BE2C (cell line): ENCODE measurements at places on chromosomes 5 and 9.

DNA sequence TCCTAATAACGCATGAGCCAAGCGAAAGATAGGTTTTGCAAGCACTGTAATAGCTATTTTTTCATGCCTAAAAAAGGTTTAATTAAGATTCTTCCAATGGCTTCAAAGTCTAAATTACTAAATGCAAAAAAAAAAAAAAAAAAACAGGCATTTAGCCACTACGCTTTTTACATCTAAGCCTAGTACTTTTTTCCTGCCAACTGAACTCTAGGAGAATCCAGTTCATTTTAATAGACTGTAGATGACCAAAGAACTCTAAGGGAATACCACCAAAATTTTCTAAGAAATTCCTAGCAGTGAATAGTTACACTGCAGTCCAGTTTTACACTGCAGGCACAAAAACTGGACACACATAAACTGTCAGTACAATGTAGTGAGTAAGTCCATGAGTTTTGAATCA is 9.8 kb downstream of the DIAPH1 start:
- DNase-seq = no peak

GRCh38 chr5:88256037-88256436 is 12.6 kb downstream of the TMEM161B start:
- DNase-seq = no peak

DNA sequence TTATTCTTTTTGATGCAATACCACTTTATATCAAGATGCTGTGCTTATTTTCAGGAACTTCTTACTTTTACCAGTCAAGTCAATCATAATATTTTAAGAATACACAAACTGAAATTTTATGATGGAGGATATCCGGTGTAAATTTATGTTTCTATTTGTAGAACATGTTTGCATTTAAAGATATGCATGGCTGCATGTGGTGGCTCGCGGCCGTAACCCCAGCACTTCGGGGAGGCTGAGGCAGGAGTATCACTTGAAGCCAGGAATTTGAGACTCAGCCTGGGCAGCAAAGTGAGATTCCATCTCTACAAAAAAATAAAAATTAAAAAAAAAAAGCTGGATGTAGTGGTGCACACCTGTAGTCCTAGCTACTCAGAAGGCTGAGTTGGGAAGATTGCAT is 73.5 kb upstream of the ALDH1A1 start:
- DNase-seq = no peak

GRCh38 chr5:69032009-69032408 is 61.8 kb upstream of the SLC30A5 start:
- DNase-seq = no peak

DNA sequence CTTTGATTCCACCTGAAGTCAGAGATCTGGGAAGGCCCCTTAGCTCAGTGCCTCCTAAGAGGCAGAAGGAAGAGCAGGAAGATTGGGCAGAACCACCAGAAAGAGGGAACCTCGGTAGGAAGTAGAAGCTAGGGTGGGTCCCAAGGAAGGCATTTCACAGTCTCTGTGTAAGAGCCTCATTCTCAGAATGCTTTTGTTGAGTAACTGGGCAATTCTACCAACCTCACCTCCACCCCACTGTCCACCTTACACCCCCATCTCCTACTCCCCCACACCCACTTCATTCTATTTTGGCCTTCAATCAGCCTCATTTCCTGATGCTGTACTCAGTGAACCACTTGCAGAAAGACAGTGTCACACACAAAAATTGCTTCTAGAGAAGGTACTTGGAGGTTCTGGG is 3.5 kb downstream of the HBEGF start:
- DNase-seq = no peak

DNA sequence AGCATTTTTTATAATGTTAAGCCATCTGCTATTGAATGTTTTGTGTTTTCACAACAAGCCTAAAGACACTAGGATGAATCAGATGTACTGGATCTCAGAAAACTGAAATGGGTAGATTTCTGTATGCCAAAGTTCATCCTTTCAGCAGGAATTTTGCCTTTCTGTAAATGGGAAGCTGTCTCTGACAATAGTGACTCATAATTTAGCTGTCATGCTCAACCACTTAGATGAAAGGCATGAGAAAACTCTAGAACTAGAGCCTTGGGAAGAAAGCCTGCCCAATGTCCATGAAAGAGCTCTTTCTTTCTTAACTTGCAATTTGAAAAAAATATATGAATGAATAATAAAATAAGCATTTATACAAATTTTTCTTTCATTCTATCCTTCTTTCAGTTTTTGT is 616.0 kb upstream of the EDIL3 start:
- no peak for DNase-seq

- peak; percentile 20 for DNase-seq
Measured at GRCh38 chr5:124397317-124397716, 349.1 kb downstream of the ZNF608 start.

DNA sequence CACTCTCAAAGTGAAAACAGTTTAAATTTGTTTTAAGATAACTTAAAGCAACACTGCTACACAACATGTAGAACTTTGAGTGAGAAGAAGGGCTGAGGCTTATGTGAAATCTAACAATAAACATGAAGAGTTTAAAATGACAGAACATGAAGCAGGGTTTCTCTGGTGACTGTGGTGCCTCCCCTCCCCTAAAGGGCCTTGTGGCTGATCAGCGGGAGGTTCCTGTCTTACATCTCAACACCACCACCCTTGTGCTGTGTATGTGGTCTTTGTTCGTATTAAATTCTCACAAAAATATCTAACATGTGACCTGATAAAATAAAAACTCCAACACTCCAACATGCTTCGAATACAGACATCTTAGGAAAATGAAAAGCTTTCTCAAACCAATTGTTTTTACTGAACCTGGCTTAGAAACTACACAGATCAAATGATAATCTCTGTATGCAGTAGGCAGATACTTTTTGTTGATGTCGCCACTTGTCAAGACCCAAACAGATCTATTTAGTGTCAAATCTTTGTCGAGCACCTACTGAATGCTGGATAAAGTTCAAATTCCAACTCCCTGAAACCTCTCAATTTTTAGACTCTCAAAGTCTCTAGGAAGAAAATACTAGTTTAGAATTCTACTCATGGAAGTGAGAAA is 9.9 kb upstream of the IQGAP2 start:
- DNase-seq = no peak

DNA sequence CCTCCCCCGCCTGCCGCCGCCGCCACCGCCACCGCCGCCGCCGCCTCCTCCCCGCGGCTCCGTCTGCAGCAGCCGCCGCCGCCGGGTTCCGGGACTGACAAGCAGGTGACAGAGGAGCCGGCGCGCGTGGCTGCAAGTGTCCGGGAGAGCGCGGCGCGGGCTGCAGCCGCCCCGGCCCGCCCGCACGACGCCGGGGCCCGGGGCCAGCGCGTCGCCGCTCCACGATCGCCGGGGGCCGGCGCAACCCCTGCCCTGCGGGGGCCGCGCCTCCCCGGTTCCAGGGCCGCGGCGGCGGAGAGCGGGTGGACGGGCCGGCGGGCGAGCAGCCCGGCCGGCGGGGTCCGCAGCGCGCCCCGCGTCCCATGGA is 343 bp downstream of the LMX1B start:
- DNase-seq = no peak

DNA sequence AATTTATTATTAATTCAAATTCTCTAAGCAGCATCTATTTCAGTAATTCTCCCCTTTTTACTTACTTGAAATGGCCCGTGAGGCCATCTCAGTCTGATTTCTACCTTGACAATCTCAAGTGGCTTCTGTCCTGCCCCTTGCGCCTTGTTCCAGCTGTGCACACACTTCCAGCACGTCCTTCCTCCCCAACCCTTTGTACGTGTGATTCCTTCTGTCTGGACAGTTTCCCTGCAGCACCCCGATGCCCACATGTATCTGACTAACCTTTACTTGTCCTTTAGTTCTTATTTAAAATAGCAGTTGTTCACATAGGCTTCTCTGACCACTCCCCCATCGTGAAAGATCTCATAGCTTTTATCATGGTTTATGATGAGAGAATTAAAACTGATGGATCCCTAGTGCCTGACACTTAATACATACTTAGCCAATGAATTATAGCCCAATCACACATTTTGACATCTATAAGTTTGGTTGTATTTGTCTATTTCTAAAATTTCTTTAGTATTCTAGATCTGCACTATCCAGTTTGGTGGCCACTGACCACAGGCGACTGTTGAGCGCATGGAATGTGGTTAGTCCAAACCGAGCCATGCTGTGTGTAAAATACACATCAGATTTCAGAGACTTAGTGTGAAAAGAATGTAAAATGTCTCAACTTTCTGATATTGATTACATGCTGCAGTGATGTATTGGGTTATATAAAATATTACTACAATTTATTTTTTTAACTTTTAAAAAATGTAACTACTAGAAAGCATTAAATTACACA is 14.3 kb downstream of the ZBTB34 start:
- no peak for DNase-seq

DNA sequence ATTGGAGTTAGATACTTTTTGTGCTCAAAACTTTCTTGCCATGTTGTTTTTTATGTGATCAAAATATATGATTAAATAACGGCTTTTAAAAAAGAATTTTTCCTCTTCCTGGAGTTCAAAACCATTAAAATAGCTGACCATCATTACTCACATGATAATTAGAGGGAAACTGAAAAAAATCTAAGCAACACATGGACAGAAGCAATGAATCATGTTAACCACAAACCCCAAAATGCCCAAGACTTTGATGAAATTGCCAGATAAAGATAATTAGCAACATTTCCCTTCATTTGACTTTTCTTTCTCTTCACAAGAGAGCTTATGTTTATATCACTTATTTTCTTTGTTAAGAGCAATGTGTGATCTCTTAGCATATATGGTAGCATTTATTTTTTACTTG is 1294.2 kb downstream of the EFNA5 start:
- no peak for DNase-seq

DNA sequence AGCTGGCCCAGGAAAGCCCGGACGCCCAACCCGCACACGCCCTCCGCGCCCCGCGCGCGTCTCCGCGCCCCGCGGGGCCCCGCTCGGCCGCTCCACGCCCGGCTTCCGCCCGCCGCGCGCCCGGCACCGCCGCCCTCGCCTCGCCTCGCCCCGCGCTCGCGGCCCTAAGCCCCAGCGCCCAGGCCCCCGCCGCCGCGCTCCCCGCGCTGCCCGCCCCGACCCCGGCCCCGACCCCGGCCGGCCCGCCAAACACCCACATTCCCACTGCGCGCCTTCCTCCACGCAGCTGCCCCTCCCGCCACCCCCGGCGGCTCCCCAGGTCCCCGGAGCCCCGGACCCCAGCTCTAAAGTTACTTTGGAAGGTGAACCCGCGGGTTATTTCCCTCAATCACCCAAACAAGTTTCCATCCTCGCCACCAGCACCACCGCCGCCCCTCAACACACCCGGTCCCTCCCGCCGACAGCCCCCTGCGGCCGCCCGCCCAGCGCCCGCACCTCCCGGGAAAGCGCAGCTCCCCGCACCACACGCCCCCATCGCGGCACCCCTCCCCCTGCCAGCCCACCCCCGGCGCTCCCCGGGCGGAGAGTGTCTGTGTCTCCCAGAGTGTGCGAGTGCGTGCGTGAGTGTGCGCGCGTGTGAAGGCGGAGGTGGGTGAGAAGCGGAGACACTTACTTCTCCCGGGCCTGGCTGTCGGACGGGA is 439 bp downstream of the SSBP2 start:
- peak; percentile 16 for DNase-seq

DNA sequence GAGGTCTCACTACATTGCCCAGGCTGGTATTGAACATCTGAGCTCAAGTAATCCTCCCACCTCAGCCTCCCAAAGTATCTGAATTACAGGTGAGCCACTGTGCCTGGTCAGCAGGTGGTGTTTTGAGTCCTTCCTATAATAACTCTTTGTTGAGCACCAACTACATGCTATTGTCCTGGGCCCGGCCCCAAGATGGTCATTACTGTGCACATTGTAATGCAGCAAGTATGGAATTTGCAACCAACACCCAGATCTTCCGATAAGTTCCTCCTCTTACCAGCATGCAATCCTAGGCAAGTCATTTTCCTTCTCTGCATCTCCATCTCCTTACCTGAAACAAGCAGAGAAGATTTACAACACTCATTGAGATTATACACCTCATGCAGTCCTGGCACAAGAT is 510.3 kb upstream of the KLF4 start:
- DNase-seq = no peak

- DNase-seq = peak; percentile 64
Measured at GRCh38 chr9:136095070-136096058, at the start of gene NACC2. Gene NACC2 (minus strand): TSS chr9:136095289. CDS start chr9:136050521, 44,768 bp downstream.

GRCh38 chr9:116300360-116300870 is 146.8 kb downstream of the PAPPA start:
- DNase-seq = no peak

DNA sequence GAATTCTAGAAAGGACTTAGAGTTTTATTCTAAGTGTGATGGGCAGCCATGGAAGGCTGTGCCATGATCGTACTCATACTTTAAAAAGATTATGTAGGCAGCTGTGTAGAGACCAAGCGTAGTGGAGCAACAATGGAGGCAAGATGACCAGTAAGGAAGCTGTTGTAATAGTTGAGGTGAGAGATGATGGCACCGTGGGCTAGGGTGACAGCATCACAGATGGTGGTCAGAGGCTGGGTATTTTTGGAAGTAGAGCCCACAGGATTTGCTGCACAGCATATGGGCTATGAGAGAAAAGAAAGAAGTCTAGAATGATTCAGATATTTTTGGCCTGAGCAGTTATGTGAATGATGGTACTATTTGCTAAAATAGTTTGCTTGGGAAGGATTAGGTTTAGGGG is 7.7 kb downstream of the ARHGAP26 start:
- DNase-seq = no peak
